ENCODE measurements at places on chromosomes 7 and 10.

DNA sequence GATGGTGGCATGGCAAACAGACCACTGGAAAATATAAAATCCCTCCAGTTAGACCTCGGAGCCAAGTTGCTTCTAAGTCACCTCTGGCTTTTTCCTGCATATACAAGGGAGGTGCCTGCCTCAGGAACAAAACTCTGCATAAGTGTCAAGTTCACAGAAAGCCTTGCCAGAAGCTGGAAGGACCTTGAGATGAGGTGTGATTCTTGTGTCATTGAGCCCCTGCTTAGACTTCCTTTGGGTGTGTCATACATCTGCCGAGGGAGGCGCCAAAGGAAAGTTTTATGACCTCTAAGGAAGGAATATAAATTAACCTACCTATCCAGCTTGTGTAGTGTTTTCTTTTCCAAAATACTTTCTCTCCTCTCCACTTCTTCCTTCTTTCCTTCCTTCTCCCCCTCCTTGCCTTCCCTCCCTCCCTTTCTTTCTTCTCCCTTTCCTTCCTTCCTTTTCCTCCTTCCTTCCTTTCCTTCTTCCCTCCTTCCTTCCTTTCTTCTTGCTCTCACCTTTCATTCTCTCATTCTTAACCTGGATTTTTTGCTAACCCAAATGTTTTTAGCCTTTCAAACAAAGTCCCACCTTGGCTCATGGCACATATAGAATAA is 75.2 kb downstream of the TRIL start:
- no peak for DNase-seq

GRCh38 chr7:5082806-5083205 is 37.1 kb downstream of the RBAK start:
- DNase-seq = no peak

- no peak for DNase-seq
Observed at GRCh38 chr7:78055001-78055573, 256.5 kb downstream of the PHTF2 start.

DNA sequence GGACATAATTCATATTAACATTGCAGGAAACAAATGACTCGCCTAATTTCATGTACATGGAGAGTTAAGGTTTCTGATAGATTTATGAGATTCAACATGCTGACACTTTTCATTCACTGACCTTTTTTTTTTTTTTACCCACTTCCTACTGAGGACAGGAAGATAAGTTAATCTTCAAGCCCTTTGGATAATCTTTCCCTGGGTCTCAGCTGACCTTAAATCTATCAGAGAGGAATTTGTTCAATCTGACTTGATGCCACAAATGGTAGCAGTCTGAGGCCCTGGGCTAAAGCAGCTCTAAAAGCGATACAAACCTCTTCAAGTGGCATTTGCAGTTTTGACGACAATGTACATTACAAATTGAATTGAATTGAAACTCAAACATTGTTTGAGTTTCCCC is 493.3 kb upstream of the SORCS1 start:
- DNase-seq = no peak

DNA sequence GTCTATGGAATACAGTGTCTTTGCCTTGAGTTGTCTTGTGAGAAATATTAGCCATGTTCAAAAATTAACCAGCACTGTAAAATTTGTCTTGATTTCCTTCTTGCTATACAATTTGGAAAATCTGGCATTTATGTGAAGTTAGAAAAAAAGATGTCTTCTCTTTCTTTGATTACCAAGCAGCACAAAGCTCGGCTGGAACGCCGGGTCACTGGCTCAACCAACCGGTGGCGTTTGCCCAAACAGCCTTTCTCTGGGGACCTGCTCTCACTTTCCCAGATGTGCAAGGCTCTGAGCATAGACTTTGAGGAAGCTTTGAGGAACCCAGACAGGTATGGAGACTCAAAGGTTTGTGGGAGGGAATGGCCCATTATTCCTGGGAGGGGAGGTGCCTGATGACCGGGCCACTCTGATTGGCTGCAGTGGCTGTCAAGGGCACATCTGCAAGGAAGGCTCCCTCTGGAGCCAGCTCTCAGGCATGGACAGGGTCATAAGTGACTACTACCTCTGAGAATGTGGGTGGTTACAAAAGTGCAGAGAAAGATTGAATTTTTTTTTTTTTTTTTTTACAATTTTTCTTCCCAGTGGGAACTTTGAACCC is 5.6 kb downstream of the BTBD16 start:
- DNase-seq = no peak

DNA sequence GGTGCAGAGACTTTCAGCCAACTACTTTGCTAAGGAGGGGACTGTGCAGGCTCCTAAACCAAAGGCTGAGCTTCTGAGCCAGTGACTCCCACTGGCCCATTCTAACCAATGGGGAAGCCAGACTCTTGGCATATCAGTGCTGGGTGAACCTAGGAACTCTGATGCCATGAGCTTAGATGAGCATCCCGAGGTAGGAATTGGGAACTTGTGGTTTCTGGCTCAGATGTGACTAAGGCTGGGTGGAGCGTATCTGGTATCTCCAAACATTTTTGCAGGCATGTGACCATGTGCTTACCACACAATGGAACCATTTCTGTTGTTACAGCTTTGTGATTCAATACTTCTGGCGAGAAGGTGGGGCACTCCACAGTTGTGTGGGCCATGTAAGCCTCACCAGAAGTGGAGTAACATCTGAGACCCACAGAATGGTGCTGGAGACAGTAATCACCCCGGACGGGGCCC is 2.5 kb upstream of the AVPI1 start:
- DNase-seq = no peak

DNA sequence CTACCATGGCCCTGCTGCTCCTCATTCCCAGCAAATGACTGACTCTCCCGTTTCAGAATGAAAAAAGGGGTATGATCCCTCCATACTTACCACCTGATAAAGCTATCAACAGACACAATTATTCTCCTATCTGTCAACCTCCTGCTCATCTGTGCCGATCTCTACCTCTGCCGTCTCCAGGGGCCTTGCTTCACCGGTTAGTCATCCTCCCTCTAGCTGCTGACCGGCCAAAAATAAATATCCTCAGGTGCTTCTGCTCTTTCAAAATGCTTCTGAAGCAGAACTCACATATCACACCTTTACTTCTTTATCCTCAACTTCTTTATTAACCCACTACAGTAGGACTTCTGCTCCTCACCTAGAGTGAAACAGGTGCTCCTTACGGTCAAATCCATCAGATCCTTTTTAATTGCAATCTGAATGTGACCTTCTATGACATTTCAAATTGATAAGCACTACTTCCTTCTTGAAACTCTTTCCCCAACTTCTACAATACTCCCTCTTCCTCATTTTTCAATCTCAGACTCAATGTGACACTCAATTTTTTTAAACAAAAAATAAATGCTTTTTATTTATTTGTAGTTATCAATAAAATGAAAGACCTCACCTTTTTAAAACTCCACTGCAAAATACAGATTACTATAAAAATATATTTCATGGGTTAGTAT is 63.2 kb downstream of the LMBR1 start:
- DNase-seq = no peak

DNA sequence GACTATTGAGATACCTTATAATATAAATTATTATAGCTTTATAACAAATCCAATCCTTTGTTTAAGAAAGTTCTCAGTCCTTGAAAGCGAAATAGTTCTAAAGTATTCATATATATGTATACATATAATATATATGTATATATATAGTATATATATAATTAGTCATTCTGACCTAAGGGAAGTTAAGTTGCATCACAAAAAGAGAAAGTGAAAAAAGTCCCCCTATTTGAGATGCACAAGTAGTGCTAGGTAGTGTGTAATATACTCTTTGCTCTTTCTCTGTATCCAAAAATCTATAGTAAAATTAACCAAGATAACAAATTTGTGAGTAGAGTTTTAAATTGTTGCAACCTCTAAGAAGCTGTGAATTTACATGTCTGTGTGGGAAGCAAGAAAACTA is 13.3 kb upstream of the IFIT1B start:
- DNase-seq = no peak

- DNase-seq = no peak
Observed at GRCh38 chr10:126781450-126782216, 111.1 kb upstream of the C10orf90 start.

DNA sequence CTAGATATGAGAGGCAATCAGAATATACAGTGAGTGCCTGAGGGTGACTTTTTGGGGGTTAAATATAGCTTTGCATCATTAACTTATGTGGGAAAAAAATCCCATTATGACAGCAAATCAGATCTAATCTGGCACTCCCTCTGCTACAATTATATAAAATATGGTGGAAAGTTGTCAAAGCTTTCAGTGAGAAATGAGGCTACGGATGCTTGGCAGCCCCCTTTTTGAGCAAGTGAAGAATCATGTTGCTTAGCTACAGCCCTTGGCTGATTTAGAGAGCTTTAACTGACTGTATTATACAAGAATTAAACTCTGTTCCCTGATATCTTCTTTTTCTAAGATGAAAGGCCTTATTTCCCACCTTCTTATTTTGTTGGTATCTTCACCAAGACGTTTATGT is 57.4 kb downstream of the GPR158 start:
- no peak for DNase-seq

- no peak for DNase-seq
Observed at GRCh38 chr10:35216303-35216905, 89.8 kb downstream of the CREM start.

DNA sequence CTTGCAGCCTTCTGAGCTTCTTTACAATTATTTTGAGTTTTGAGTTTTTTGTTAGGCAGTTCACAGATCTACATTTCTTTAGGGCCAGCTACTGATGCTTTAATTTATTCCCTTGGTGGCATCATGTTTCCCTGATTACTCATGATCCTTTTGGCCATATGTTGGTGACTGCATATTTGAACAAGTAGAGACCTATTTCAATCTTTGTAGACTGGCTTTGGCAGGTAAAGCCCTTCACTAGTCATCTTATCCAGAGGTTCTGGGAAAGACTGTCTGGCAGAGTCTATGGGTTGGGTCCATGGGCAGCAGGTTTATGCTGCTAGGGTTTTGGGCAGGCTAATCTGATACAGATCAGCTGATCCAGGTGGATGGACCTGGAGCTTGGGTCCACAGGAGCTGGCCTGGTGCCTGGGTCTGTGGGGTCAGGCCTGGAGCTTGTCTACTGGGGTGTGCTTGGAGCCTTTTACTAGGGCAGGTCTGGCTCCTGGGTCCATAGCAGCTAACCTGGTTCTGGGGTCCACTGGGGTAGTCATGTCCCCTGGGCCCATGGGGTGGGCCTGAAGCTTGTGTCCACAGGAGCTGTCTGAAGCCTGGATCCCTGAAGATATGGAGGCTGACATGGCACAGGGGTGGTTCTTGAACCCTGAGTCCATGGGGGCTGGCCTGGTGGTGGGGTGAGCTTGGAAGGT is 72.7 kb downstream of the GPR85 start:
- DNase-seq = no peak

DNA sequence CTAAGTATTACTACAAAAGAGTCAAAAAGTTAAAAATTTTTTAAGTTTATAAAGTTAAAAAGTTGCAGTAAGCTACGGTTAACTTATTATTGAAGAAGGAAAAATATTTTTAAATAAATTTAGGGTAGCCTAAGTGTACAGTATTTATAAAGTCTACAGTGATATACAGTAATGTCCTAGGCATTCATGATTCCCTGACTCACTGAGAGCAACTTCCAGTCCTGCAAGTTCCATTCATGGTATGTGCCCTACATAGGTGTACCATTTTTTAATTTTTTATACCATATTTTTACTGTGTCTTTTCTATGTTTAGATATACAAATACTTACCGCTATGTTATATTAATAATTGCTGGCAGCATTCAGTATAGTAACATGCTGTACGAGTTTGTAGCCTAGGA is 92.3 kb downstream of the CTNNA3 start:
- no peak for DNase-seq

GRCh38 chr7:83204715-83205114 is 42.0 kb upstream of the PCLO start:
- no peak for DNase-seq

DNA sequence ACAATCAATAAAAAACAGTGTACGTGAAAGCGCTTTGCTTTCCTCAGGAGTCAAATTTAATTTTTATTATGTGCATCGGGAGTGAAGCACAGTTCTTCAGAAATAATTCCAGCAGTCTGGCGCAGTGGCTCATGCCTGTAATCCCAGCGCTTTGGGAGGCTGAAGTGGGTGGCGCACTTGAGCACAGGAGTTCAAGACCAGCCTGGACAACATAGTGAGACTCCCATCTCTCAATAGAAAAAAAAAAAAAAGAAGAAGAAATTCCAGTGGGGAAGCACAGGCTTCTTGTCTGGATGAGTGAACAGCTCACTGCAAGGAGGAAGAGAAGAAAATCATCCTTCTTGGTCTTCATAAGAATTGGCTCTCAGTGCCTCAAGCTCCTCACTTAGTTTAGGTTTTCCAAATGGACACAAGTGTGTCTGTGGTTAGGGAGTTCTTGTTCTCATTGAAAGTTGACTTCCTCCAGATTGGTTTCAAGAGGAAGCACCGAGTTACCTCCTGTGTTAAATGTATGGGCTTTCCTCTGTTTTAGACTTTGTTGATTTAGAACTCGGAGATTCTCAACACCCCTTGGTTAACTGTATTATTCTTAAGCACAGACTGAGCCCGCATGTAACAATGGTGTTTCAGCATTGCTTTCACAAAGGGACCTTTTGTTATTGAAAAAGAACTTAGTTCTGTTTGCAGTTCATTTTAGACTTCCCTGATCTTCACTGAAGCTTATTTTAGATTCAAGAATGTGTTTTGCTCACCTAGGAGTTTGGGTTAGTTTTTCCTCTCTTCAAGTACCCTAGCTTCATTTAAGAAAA is 28.0 kb downstream of the LMTK2 start:
- DNase-seq = no peak

DNA sequence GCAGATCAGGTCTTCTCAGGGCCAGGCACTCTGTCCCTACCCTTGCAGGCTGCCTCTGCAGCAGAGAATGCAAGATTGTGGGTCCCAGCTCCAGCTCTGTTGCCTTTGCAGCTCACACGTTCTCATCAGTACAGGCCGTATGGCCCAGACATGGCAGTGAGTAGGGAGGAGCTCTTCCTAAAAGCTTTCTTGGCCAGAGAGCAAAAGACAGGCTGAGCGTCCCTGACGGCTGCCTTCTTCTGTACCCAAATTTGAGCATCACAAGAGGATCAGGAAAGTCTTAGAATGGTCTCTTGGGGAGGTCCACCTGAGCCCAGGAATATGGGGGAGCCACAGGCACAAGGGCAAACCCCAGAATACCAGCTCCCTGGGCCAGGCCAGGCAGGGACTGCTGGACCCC is 266.3 kb upstream of the ZMIZ1 start:
- no peak for DNase-seq

DNA sequence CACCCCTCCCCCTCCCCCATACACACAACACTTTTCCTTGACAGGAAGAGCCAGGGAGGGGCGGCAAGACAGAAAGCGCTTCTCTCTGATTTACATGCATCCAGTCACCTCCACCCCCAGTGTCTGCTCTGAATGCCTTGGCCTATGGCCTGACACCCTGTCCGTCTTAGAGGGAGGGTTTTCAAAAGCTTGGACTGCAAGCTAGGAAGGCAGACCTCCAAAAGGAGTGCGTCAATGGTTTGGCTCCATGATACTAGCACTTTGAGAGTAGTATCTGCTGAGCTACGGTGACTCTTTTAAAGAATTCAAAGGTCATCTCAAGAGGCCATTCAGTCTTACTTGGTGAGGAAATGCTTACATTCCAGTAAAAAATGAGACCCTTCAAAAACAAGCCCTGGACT is 20.3 kb upstream of the PAX2 start:
- no peak for DNase-seq

Measured in activated effector memory CD4-positive, alpha-beta T cell treated with Interleukin-2 at 50 U/mL for 16 hours (primary cell).